Large intestine (tissue), 12 donors: ENCODE measurements at places on chromosomes 2 and 18.

DNA sequence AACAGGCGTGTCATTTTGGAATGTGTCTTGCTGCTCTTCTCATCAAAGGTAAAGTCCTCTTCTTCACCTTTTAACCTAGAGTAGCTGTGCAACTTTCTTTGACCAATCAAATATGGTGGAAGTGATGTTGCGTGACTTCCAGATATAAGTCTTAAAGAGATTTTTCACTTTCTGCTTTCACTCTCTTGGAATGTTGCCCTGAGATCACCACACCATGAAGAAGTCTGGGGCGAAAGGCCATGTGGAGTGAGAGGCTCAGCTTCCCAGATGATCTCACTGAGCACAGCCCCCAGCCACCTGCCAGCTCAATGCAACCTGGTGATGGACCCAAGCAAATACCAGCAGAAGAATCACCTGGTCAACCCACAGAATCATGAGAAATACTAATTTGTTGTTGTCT lies 7.1 kb upstream of the GALNT3 start:
- DNase-seq, result no peak

DNA sequence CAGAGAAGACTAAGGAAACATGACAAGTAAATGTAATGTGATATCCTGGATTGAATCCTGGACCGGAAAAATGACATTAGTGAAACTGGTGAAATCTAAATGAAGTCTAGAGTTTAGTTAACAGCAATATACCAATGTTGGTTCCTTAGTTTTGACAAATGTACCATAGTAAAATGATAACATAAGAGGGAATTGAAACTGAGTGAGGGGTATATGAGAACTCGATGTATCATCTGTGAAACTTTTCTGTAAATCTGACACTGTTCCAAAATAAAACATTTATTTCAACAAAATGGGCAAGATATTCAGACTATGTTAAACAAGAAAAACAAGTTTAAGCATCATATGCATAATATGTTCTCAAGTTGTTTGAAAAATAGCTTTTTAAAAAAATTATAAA lies 63.8 kb downstream of the OLA1 start:
- DNase-seq, result no peak

- no peak for DNase-seq
These were observed 404.4 kb upstream of the SOX11 start for GRCh38 chr2:5287558-5288334.

DNA sequence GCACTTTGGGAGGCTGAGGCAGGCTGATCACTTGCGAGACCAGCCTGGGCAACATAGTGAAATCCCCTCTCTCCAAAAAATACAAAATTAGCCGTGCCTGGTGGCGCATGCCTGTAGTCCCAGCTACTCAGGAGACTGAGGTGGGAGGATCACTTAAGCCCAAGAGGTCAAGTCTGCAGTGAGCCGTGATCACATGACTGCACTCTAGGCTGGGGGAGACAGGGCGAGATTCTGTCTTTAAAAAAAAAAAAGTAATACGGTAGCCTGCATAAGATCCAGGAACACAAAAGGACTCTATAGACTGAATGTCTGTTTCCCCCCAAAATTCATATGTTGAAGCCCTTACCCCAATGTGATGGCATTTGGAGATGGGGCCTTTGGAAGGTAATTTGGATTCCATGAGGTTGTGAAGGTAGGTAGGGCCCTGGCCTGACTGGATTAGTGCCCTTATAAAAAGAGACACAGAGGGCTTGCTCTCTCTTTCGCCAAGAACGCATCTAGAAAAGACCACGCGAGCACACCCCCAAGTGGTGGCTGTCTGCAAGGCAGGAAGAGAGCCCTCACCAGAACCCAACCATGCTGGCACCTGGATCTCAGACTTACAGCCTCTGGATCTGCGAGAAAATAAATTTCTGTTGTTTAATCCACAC lies 17.0 kb downstream of the MBOAT2 start:
- DNase-seq, result no peak

DNA sequence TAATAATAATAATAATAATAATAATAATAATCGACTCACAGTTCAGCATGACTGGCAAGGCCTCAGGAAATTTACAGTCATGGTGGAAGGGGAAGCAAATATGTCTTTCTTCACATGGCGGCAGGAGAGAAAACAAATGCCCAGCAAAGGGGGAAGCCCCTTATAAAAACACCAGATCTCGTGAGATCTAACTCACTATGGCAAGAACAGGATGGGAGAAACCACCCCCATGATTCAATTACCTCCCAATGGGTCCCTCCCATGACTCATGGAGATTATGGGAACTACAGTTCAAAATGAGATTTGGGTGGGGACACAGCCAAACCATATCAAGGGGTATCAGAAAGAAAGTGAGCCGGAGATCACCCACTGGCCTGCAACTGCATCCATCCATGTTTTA lies 40.5 kb upstream of the PAPOLG start:
- no peak for DNase-seq

DNA sequence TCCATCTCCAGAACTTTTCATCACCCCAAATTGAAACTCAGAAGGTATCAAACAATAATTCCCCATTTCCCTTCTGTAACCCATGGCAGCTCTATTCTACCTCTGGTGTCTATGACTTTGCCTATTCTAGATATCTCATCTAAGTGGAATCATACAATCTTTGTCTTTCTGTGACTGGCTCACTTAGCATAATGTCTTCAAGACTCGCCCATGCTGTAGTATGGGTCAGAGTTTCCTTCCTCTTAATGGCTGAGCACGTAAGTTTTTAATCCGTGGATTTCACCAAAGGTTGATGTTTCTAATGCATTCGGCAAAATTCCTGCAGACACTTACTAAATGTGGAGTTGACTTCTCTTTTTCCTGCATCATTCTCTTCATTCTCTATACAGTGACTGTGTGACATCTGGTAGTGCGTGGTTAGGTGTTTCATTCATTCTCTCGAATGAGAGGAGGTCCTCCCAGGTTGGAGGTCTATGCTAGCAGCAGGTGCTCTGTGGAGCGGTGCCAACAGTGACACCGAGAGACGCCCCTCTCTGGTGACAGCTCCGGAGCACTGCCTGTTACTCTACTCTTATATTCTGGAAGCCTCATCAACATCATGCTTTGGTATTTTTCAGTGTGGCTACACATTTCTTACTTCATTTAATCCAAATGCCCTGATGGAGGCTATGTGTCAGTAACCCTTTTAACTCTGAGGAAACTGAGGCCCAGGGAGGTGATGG lies 50.1 kb downstream of the ATOH8 start:
- DNase-seq, result no peak

- DNase-seq, result no peak
These were observed 1.4 kb downstream of the SP100 start for GRCh38 chr2:230417436-230417835.

DNA sequence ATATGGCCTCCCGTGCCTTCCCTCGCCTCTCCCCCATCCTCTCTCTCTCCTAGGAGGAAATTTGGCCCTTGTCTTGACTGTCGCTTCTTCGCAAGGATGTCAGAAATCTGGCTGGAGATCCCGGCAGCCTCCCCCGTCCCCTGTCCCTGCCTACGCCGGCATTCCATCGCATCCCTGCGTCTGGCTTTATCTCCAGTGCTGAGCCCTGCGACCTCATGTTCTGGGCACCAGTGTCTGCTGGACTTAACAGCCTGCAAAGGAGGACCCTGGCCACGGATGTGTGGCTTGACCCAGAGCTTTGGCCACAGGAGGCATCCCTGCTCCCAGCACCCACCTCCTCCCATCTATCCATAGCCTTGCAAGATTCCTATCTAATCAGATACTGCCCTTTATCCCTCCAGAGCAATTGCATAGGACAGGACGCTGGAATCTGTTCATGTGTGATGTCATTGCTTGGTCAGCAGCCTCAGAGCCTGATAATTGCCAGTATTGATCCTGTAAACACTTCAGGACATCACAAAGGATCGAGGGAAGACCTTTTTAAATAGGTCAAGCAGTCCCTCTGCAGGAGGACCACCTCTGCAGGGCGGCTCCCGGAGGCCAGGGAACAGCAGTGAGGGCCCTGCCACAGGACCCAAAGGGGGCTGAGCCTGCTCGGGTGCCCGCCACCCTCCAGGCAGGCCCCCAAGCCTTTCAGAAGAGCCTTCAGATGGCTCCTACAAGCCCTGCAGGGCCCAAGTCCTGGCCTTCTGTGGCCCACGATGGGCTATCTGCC lies 168.2 kb downstream of the TWIST2 start:
- no peak for DNase-seq

GRCh38 chr2:177211169-177211568 lies 1.4 kb upstream of the HNRNPA3 start:
- DNase-seq, result peak; percentile 55

- no peak for DNase-seq
These were observed 362.4 kb upstream of the MEX3C start for GRCh38 chr18:51559902-51560287.
